ENCODE measurements at places on chromosomes 3 and 15. TPM values are rescaled to one million over a fixed set of nuclear protein-coding genes. Genes with fewer than 3 reads are reported as not detected.

- no peak for DNase-seq
Measured at GRCh38 chr3:40765884-40766283, 241.1 kb downstream of the ZNF621 start.

DNA sequence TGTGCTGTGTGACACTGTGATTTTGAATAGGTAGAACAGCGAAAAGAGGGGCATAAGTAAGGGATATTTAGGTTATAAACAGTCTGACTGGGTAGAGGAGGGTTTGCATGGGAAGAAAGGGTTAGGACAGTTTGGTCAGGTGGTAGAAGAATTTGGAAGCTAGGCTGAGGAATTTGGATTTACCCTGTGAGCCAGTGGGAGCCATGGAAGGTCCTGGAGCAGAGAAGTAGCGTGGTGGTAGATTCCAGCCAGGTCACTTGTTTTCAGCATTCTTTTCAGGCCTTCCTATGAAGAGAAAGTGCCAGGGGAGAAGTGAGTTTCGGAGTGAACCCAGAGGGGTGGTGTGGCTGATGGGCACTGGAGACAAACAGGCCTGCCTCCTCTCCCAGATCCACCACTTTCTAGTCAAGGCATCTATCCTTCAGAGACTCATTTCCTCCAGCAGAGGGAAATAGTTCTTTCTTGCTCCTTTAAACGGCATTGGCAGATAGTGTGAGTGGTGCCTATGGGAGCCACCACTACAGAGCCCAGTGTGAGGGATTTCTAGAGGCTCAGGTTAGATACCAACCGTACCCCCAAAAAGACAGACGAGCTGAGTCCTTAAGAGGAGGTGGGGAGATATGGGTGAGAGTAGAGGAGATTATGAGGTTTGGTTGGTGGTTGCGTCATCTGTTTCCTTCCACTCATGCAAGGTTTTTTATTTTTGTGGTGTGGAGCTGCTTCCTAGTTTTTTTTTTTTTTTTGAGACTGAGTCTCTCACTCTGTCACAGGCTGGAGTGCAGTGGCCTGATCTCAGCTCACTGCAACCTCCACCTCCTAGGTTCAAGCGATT, 21.2 kb downstream of the PXK start:
- DNase-seq = no peak

DNA sequence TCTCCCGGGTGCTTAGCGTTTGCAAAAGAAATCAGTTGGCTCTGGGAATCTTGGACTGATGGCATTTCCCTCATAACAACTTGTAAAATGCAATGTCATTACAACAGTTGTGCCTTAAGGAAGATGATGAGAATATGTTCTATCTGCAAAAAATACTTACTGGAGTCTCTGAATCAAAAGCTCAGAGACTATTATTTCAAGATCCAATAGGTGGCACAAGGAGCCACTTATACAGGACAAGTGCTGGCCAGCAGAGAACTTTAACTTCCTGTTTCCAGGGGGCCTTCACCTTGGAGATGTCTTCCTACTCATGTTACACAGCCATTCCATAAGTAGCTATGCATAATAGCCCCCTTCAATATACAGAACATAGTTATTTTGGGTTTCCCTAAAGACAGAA, 8.9 kb upstream of the RPS27L start:
- DNase-seq = no peak

GRCh38 chr3:144053121-144053520, 81.5 kb downstream of the DIPK2A start:
- DNase-seq = no peak

DNA sequence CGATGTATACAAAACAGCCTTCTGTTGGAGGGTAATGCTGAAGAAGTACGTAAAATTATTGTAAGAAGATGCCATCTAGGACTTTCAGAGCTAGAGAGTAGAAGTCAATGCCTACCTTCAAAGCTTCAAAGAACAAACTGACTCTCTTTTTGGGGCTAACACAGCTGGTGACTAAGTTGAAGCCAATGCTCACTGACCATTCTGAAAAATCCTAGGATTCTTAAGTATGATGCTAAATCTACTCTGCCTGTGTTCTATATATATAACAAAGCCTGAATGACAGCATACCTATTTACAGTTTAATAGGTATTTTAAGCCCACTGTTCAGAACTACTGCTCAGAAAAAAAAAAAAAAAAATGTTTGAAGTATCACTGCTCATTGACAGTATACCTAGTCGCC, 18.9 kb downstream of the ADPGK start:
- DNase-seq = no peak

GRCh38 chr15:56640127-56640526, 93.2 kb downstream of the ZNF280D start:
- DNase-seq = no peak

The CD276 gene
- total RNA-seq = 24.7 TPM

DNA sequence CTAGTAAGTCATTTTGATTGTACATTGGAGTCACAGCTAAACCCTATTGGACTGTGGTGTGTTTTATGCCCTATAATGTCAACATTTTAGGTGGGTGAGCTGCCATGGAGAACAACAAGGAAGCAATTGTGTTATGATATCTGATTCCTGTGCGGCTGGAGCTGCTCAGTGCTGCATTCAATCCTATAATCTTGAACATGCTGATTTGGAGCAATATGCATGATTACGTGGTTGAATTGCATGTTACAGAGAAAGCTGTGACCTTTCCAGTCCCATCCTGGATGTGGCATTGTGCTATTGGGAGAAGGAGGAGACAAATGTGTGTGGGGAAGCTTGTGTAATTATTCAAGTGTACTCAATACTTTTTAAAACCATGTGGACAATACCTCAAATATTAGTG, 20.1 kb upstream of the C3orf49 start:
- DNase-seq = no peak

DNA sequence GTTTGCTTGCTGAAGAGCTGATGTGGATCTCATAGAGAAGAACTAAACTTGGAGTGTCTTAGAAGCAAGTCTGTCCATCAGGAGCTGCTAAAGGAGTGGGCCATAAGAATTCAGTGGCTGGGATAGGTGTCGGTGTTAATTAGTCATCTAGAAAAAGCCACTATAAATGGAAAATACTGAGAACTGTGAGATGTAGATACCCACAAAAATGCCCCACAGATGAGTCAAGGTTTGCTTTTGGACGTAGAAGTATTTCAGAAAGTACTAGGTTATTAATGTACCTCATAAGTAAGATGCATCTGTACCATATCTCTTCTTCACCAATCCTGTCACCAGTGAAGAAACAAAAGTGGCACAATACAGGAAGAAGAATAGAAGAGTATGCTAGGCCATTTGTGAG, 530.9 kb upstream of the TGFBR2 start:
- no peak for DNase-seq

The RAB5A gene
- 19.2 TPM for total RNA-seq

- DNase-seq = no peak
Measured at GRCh38 chr3:168053115-168053514, 42.6 kb downstream of the GOLIM4 start.

GRCh38 chr3:163587342-163587741, 1491.0 kb downstream of the SI start:
- DNase-seq = peak; percentile 57

DNA sequence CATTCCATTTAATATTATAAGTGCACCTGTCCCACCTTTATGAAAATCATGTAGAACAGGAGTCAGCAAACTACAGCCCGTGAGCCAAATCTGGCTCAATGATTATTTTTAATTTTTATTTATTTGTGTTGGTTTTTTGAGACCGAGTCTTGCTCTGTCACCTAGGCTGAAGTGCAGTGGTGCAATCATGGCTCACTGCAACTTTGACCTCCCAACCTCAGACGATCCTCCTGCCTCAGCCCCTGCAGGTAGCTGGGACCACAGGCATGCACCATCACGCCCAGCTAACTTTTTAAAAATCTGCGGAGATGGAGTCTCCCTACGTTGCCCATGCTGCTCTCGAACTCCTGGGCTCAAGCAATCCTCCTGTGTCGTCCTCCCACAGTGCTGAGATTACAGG, 42.0 kb downstream of the MYO1E start:
- no peak for DNase-seq

DNA sequence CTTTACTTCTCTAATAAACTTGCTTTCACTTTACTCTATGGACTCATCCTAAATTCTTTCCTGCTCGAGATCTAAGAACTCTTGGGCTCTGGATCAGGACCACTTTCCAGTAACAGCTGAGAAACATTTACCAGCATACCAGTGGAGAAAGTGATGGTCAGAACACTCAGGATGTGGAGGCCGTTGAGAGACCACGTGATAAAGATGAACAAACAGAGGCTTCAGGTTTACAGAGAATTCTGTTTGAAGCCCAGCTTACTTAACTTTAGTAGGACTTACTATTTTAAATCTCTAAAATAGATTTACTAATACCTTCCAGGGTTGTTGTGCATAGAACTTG, 57.0 kb downstream of the FRMD4B start:
- DNase-seq = no peak

- DNase-seq = no peak
Measured at GRCh38 chr15:58597943-58598828, 151.3 kb downstream of the ADAM10 start.

GRCh38 chr15:37880009-37880834, 54.2 kb upstream of the TMCO5A start:
- DNase-seq = peak; percentile 45

The CERS3 gene
- total RNA-seq = not detected

DNA sequence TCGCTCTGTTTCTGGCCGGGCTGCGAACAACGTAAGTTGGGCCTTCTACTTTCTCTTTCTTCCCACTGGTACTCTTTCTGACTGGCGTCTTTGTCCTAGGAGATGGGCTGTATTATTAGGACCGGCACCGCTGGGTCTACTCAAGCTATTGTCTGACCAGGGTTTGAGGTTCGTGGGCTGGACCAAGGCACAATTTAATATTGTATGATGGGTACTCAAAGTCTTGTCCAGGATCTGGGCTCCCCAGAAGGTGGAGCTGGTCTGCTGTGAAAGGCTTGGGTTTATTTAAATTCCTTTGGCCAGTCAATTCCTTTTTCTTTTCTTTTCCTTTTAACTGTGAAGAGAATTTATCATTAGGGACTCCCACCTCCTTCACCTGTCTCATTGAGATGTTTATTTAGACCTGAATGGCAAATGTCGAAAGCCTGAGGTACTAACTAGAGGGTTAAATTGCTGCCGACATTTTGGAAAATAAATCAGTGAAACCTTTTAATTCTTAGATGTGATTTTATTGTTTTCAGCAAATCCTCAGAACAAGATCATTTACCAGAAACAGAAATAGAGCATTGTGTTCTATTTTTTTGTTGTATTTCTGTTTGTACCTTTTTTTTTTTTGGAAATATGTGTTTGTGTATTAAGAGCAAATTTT, 410 bp downstream of the LRRC49 start:
- peak; percentile 58 for DNase-seq

DNA sequence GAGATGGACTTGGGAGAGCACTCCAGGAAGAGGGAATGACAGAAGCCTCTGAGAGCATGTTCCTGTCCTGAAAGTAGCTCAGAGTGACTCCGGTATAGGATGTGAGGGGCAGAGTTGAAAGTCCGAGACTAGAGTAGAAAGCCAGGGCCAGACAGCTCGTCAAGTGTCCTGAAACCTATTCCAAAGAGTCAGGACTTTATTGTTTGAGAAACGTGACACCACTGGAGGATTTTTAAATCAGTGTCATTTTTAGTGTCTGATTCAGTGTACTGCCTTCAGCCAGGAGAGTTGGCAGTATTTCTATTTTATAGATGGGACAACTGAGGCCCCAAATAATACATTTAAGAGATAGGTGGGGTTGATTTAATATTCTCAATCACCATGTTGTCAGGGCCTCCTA, 1.6 kb upstream of the RBMS3 start:
- no peak for DNase-seq

DNA sequence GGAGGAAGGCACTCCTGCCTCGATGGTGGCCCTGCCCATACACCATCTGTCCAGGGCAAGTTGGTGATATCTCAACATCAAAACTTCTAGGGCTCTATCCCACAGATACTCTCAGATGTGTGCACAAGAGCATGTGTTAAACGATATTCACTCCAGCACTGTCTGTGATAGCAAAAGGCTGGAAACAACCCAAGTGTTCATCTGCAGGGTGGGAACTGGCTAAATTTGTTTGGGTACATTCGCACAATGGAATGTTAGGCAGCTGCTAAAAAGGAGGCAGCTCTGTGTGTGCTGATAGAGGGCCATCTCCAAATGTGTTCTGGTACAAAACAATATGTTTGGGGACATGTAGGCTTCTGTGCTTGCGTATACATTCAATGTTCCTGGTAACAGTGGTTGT, 19.8 kb downstream of the IGDCC4 start:
- no peak for DNase-seq

DNA sequence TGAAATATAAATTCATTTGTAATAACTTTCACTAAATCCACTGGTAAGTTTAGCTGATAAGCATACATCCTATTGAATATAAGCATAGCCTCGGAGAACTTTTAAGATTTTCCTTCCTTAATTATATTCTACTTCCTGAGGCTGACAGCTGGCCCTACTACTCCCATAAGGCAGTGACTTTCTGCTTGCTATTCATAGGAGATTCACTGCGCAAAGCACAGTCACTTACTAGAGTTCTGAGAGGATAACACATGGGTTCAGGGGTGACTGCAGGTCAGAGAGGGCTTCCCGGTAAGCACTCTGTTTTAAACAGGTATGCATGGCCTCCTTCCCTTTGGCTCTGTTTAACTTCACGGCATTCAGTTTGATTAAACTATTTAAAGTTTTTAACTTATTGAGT, 75.8 kb downstream of the FAIM start:
- no peak for DNase-seq

- DNase-seq = peak; percentile 5
Measured at GRCh38 chr15:41656188-41656587, 4.0 kb upstream of the MGA start.

- DNase-seq = peak; percentile 84
Measured at GRCh38 chr15:29736744-29737020, 85.6 kb downstream of the TJP1 start.

GRCh38 chr3:65615329-65615728, 423.4 kb downstream of the MAGI1 start:
- no peak for DNase-seq

- DNase-seq = no peak
Measured at GRCh38 chr3:186044968-186045367, 63.9 kb downstream of the ETV5 start.

Data from Daoy (cell line).